ENCODE measurements at places on chromosomes 12 and 14.
A peak's percentile ranks its signal among the peaks of the same experiment; 100 is the strongest.

DNA sequence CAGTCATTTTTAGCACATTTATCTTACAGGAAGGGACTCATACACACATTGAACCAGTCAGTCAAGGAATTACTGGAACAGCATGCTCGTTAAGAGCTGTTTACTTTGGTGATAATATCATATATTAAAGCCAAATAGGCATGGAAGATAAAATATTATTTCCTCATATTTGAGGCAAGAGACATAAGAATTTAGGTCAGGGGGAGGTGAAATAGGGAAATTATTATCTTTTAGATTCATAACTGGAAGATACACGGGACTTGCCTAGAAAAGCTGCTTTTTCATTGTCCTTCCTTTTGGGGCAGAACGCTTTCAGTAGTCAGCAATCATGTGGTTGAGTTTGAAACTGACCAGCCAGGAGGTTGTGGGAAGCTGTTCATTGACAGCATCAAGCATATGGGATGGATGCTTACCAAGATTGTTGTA lies 72.5 kb downstream of the NTN4 start:
- no peak for DNase-seq

- DNase-seq, result no peak
Observed at GRCh38 chr12:119448611-119449131, 114.1 kb downstream of the CCDC60 start.

DNA sequence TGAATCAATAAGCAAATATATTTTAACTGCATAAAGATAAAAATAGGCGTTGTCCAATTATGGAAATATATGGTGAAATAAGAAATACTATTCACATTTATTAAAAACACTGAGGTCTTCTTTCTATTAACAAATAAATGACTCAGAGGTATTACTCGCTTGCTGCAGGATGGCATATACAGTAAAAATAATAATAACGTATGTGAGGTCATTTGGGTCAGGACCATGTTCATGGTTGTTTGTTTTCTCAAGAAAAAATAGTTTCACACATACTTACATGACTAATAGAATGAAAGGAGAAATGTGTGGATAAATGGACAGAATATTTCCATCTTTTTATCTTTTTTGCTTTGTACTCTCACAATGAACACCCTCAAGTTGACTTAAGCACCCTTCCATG lies 46.5 kb upstream of the RTL1 start:
- no peak for DNase-seq

DNA sequence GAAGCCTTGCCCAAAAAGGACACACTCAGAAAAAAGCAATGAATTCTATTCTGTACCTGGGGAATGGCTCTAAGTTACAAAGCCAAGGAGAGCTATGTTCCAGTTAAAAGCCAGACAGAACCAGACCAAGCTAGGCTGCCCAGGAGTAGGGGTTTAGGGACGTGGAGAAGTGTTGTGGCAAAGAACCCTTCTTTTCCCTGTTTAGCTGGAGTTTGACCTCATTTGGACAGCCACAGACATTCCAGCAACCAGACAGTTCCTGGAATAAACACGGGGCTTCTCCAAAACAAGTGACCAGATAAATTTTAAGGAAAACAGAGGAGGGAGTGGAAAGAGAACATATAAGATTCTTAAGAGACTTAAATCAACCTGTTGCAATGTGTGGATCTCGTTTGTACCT lies 62.3 kb downstream of the GCH1 start:
- no peak for DNase-seq

DNA sequence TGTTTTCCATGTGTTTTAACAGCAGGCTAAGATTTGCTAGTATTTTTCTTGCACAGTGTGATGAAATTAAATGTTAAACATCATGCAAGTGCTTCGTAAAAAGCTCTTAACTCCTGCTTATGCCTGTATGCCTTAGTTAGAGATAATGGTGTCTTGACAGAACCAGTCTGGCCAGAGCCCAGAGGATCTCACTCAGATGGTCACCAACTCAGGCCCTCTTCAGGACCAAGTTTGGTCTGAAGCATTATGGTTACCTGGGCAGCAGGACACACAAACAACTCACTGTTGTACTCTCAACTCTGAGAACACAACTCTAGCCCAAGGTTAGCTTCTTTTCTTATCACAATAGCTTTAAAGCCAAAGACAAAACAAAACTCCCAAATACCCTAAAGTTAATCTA lies 115.4 kb downstream of the KIF21A start:
- DNase-seq, result no peak

DNA sequence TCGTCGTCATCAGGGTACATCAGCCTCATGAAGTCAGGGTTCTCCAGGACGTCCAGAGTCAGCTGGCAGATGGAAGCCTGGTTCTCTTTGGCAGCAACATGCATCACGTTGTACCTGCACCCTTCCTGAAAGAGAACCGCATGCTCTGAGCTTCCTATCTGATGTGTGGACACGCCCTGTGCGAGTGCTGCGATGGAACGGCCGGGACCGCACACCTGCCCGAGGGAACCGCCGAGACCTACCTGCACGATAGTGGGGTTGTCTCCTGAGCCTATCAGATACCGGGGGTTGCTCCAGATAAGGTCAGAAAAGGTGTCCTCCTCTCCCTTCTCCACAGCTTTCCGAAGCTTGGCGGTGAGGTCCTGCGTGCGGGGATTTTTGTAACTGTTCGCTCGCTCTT lies 13.7 kb downstream of the ANKLE2 start:
- no peak for DNase-seq

DNA sequence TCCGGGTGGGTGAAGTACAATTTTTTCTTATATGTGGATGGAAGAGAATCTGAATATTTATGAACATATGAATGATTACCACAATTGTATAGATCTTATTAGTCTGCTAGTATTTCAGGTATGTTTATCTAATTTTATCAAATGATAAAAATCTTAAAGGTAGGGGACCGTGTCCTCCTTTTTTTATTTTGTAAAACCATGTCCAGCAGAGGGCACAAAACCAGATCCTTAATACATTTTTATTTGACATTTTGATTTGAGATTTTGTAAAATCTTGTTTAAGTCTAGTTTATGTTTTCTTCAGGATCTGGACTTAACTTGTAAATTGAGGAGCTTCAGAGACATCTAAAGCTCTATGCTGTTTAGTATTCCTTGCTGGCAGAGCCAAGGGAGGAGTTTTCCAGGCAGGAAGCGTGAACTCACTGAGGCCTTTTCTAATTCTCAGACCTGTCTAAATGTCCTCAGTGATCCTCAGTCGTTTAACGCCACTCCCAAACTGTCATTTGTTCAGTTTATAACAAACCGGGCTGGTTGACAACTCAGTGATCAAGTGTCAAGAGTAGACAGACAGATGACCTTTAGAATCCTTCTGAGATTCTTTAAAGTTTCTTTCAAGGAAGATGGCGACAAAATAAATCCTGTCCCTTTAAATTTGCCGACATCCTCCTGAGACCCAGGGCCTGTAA lies 263.9 kb downstream of the KTN1 start:
- no peak for DNase-seq

- no peak for DNase-seq
Observed at GRCh38 chr12:3597526-3598210, 106.7 kb downstream of the PRMT8 start.

- DNase-seq, result no peak
Observed at GRCh38 chr12:124323771-124324530, 29.1 kb downstream of the RFLNA start.

- DNase-seq, result no peak
Observed at GRCh38 chr14:100603341-100604120, 16.3 kb upstream of the BEGAIN start.

- DNase-seq, result no peak
Observed at GRCh38 chr12:25725931-25726330, 172.8 kb upstream of the LMNTD1 start.

GRCh38 chr12:105226219-105226618 lies 9.8 kb downstream of the APPL2 start:
- no peak for DNase-seq

GRCh38 chr14:88868558-88869159 lies 44.2 kb downstream of the TTC8 start:
- no peak for DNase-seq

- no peak for DNase-seq
Observed at GRCh38 chr14:20314026-20314425, 8.3 kb upstream of the TTC5 start.

DNA sequence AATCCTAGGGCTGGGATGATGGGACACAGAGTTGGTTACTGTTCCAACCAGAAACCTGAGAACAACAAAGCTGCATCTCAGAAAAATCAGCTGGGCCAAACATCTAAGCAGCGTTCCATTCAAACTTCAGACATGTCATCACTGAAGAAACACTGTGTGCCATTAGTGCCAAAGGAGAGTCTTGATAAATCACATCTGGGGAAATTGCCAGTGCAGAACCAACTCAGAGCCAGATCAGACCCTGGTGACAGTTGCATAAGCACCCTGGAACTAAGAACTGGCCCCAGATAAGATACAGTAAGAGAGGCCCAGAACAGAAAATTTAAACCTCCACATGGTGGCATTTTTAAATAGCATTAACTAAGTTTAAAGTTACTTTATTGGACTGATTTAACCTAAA lies 482.8 kb downstream of the PRKD1 start:
- DNase-seq, result no peak

DNA sequence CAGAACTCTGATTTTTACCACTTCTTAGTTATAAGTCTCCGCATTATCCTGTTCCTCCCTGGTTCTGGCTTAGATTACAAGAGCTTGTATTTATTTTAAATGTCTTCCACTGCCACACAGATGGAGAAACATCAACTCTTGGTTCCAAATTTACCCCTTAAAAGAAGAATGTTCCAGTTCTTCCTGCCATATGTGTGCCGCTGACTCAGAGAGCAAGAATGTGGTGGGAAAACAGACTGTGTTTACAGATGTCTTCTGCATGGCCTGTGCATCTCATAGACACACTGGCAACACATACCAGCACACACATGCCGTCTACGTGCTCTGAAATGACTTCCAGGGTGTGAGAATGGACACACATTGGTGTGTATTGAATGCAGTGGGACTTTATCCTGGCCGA lies 383.0 kb downstream of the LRIG3 start:
- DNase-seq, result no peak

DNA sequence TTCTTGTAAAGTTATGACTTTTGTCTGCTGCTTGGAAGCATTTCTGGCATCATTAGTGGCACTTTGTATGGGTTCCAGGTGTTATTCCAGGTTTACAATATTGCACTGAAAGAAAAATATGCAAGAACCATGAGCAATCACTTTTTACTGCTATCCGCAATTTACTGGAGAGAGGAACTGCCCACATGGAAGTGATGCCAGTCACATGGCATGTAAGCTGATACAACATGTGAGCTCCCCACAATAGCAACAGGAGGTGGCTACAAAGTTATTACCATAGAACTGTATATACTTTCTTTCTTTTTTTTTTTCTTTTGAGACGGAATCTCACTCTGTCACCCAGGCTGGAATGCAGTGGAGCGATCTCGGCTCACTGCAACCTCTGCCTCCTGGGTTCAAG lies 1012.1 kb downstream of the BCL11B start:
- DNase-seq, result no peak

GRCh38 chr12:42534184-42534838 lies 55.2 kb downstream of the PRICKLE1 start:
- DNase-seq, result no peak

GRCh38 chr12:110170535-110171185 lies 46.5 kb downstream of the IFT81 start:
- no peak for DNase-seq

DNA sequence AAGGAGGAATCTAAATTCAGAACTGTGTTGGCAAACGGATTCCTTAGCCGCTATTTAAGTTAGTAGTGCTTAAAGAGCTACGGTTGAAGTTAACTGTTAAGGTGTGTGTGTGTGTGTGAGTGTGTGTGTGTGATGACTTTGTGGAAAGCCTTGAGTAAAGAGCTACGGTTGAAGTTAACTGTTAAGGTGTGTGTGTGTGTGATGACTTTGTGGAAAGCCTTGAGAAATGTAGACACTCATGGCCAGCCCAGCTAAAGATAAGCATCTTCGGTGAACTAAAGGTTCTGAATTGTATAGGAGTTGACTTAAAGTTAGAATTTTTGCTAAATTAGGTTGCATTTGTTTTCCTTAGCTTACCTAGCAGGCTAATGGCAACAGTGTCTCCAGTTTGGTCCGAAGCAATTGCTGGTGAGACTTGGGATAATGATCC lies 1.4 kb downstream of the KTN1 start:
- peak; percentile 4 for DNase-seq

GRCh38 chr12:31477687-31478086 lies 113.2 kb downstream of the DENND5B start:
- DNase-seq, result no peak

- DNase-seq, result no peak
Observed at GRCh38 chr12:46660719-46661109, 165.1 kb downstream of the SLC38A4 start.

DNA sequence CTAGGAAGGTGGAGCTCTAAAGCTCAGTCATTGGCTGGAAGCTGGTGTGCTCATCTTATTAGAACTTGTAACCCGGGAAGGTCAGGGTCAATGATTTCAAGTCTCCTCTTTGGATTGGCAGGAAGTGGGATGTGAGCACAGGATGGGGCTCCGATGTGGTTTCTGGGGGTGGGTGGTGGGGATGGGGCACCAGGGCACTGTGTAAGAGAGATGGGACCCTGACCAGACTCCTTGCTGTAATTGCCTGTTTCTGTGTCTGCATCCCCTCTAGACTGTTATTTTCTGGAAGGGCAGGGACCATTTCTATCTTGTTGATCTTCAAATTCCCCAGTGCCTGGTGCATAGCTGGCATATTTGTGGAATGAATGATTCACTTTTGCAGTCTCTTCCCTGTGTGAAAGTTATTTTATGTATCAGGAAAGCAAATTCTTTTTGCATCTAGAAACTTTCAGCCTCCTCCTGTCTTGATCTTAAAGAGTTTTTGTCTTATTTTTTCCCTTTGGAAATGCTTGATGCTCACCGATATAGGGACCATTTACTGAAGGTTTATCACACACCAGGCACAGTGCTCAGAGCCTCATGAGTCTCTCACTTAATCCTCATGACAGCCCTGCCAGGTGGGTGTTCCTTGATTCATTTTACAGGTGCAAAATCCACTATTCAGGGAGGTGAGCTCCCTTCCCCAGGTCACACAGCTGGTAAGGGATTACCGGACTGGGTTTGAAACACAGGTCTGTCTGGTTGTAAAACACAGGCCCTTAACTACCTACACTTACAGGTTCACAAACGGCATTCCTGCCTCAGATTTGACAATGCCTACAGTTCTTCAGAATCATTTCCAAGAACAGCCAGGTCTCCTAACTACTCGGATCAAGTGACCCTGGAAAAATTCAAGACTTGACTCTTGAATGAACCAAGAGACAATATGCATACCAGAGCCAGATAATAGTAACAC lies 86.9 kb upstream of the IGF1 start:
- DNase-seq, result no peak

- no peak for DNase-seq
Observed at GRCh38 chr14:100045642-100046344, 19.4 kb upstream of the EVL start.
